SK-N-DZ (cell line): ENCODE measurements at places on chromosomes 13 and 19.

- DNase-seq = no peak
Measured at GRCh38 chr13:112583592-112584277, 4.2 kb downstream of the TUBGCP3 start.

DNA sequence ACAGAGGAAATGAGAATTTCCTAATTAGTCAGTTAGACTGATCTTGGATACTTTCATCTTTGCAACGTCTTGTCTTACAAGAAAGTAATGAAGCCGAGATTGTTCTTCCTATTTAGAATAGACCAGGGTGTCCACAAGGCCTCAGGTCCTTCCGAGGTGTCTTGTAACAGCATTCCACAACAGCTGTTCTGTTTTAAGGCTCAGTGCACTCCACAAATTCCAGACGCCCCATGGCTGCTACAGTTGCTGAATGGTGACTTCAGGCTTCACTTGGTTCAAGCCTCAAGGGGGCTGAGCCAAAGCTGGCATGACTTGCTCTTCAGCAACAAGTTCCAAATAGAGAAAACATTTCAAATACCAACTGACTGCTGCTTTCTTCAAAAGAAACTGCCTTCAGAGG is 143.4 kb downstream of the SHISA2 start:
- DNase-seq = no peak

- DNase-seq = no peak
Measured at GRCh38 chr19:31285744-31286143, 63.5 kb downstream of the TSHZ3 start.

GRCh38 chr19:8877854-8878705 is 45.9 kb downstream of the MBD3L1 start:
- DNase-seq = peak; percentile 15

GRCh38 chr13:112103961-112104880 is 37.3 kb downstream of the SOX1 start:
- no peak for DNase-seq

GRCh38 chr19:3669947-3670795 is 30.1 kb downstream of the PIP5K1C start:
- DNase-seq = no peak

DNA sequence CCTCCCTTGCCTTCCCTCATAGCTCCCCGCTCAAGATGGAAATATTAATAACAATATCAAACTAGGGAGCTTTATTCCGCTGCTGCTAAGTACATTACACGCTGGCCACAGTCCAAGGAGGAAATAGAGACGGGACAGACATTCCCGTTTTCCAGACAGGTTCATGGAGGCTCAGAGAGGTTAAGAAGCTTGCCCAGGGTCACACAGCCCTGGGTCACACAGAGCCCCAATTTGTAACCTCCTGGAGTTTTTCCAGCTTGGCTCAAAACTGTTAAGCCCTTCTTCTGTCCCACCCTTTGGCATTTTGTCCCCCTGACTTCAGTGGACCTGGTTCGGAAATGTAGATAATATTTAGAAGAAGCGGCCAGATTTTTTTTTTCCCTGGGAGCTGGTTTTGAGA is 2.0 kb downstream of the BICRA start:
- DNase-seq = no peak

DNA sequence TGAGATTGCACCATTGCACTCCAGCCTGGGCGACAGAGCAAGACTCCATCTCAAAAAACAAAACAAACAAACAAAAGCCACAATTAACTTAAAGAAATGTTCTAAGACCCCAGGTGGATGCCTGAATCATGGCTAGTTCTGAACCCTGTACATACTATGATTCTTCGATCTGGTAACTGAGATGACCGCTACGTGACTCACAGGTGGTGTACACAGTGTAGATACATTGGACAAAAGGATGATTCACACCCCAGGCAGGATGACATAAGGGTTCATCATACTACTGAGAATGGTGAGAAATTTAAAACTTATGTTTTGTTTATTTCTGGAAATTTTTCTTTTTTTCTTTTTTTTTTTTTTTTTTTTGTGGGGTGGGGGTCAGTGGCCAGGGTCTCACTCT is 6.5 kb downstream of the ZNF426 start:
- no peak for DNase-seq

DNA sequence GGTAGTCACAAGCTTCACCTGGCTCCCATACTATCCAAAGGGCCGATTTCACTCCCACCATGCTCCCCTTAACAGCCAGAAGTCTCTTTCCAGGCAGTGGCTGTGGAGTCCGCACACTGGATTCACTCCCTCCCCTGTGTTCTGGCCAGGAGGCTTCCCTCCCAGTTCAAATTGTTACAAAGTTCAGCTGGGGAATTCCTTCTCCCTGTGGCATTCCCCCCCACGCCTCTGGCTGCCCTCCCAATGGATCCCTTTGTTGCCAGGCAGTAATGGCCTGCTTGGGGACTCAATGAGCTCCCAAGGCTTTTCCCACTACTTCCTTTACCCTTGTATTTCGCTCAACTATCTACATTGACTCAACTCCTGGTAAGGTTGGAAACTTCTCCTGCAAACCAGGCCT is 1921.4 kb upstream of the PCDH20 start:
- no peak for DNase-seq

DNA sequence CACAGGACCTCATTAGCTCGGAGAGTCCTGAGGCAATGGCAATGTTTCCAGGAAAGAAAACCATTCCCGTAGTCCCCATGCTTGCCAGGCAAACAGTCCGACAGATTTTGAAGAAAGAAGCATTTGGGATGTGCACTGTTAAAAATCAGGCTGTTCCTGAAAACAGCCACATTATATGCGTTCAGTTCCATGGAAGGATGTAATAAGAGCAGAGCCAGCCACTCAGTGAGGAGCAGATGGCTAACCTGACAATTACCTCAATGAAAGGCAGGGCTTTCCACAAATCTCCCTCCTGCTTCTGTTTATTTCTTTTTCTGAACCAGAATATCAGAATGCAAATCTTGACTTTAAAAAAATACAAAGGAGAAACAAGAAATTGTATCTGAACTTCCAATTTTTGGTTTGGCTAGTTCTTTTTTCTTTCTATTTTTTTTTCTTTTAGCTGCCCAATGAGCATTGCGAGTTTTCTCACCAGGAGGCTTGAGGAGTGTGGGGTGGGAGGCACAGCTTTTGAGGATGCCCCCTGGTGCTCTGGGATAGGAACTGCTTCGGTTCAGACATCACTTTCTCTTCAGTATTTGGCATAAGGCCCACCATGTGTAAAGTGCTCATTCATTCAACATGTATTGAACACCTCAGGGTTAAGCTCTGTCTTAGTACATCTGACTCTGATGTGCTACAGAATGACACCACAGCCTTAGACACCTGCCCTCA is 124.2 kb downstream of the TBC1D4 start:
- DNase-seq = peak; percentile 53

DNA sequence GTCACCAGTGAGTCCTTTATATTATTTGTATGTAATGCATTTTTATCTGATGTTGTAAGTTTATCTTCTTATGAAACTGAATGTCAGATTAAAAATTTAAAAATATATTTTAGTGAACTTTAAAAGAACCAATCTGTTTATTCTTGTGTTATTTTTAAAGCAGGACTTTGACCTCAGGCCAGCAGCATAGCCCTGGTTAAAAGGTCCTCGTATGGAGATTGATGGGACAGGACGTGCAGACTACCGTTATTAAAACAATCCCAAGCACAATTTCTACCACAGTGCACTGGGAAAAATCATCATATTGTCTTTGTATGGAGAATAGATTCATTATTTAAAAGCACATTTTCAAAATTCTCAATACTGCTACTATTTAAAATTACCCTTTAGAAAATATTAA is 573.8 kb upstream of the ARGLU1 start:
- DNase-seq = no peak

DNA sequence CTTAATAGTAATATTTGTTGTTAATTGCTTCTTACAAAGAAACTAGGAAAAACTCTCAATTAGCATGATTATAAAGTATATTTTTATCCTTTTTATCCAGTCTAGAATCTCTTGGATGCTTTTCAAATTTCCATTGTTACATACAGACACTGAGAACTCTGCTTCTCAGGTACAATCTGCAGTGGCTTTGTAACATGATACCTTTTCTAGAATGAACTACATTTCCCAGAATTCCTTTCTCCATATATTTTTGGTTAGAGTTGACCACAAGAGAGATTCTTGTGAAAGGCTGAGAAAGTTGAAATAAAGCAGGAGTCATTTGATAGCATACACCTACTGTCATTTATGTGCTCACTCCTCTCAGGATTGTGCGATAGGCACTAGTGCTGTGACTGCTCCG is 148.6 kb downstream of the SLITRK6 start:
- DNase-seq = peak; percentile 45

DNA sequence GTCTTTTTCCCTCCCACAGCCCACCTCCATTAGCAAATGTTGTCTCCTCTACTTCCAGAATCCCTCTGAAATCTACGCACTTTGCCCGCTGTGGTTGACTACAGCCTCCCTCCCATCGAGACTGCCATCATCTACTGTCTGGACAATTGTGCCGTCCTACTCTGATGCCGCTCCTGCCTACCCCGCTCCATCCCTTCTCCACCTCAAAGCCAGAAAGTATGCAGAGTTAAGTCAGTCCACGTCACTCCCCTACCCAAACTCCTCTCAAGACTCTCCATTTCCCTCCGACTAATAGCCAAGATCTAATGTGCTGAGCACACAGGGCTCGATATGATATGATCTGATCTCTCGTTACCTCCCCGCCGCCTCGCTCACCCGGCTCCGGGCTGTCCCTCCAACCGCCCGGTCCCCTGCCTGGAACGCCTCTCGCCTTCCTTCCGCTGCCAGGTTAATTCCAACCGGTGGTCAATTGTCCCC is 556 bp downstream of the CACTIN start:
- no peak for DNase-seq

DNA sequence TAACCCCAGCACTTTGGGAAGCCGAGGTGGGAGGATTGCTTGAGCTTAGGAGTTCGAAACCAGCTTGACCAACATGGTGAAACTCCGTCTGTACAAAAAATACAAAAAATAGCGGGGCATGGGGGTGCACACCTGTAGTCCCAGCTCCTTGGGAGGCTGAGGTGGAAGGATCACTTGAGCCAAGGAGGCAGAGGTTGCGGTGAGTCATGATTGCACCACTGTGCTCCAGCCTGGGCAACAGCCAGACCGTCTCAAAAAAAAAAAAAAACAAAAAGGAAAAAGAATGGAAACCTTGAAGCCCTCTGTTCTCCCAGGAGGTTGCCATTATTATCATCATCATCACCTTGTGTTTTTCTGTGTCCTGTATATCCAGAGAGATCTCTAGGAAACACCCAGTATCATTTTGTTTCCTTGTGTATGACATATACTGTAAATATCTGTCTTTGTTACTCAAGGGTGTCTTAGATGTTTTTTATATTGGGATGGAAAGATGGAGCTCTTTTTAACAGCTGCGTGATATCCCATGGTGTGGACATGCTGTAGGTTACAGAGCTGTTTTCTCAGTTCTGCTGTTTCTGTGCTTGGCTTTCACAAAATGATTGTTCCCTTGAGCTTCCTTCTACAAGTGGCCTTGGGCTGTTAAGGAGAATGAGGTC is 11.8 kb downstream of the CHAF1A start:
- DNase-seq = no peak

DNA sequence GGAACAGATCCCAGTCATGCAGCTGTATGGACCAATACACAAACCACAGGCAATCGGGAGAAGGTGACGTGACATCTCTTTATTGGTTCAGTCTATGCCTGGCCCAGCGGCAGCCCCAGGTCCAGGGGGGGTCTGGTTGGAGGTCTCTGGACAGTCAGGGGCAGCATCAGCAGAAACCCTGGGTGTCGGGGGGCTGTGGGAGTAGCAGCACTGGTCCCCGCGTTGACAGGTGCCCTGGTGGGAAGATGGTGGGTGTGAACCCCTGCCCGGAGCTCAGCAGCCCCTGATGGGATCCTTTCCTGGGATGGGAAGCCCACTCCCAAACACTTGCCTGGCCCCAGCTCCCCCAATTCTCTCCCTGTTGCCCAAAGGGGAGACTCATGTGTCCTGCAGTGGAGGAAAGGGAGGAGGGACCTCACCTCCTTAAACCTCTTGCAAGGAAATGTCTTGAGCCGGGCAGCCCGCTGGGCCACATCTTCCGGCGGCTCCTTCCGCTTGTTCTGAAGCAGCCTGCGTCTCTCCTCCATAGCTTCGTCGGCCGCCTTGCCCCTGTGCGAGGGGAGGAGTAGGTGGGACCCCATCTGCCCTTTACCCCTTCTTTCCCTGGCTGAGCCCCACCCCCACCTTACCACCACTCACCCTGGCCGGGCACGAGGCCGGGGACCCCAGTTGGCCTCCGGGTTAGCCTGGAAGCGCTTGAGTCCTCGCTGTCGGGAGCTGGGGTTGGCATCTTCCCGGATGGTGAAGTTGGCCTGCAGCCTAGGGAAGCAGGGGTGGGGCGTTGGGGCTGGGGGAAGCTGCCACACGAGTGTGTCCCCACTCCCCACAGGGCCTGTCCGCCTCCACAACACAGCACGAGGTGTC is 2.4 kb upstream of the LYL1 start:
- no peak for DNase-seq

DNA sequence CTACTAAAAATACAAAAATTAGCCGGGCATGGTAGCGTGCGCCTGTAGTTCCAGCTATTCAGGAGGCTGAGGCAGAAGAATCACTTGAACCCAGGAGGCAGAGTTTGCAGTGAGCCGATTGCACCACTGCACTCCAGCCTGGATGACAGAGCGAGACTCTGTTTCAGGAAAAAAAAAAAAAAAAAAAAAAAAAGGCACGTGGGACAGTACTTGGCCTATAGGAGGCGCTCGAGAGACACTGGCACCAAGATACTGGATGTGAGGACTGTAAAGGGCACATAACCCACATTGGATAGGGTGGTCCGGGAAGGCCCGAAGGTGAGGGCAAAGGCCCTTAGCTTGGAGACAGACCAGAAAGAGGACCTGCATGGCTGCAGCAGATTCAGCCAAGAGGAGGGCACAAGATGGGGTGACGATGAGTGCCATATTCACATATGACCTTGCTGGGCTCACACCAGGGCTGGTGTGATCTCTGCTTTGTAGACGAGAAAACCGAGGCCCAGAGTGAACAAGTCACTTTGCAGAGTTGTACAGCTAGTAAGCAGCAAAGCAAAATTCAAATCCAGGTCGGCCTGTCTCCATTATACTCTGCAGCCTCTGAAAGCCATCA is 89.4 kb downstream of the DPF1 start:
- DNase-seq = peak; percentile 35

DNA sequence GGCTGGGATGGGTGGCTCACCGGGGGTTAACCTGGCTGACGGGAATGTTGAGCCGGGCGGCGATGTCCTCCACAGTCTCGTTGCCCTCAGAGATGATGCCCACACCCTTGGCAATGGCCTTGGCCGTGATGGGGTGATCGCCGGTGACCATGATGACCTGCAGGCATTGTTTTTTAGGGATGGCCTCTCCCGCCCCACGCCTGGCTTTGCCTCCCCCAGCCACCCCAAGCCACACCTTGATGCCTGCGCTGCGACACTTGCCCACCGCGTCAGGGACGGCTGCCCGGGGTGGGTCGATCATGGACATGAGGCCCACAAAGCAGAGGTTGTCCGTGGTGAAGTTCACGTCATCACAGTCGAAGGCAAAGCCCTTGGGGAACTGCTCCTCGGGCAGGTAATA is 16.1 kb downstream of the ATP1A3 start:
- no peak for DNase-seq
